Bronchus fibroblast of lung (primary cell): ENCODE measurements at places on chromosomes 2 and 18. TPM values are rescaled to one million over a fixed set of nuclear protein-coding genes. Genes with fewer than 3 reads are reported as not detected.

Gene MALL
- 6.7 and 9.8 TPM in 2 replicates for total RNA-seq

Gene SPEG
- 13.2 and 14.0 TPM in 2 replicates for total RNA-seq

Gene ZNF2
- 2.5 and 2.7 TPM in 2 replicates for total RNA-seq

Gene CCDC150
- total RNA-seq: 1.6 and 4.4 TPM in 2 replicates

Gene NEB
- under 0.01 and 0.17 TPM in 2 replicates for total RNA-seq

Gene TM4SF20
- not detected in 2 replicates for total RNA-seq

Gene WNT10A
- not detected in 2 replicates for total RNA-seq

Gene LDLRAD4
- not detected in 2 replicates for total RNA-seq

Gene DOK6
- 0.15 and 0.17 TPM in 2 replicates for total RNA-seq

Gene ASB18
- total RNA-seq: not detected in 2 replicates

Gene OTOS
- not detected in 2 replicates for total RNA-seq

Gene SLC9A4
- total RNA-seq: not detected in 2 replicates

Gene KCNK3
- total RNA-seq: not detected in 2 replicates

Gene PRKRA
- total RNA-seq: 47.4 and 55.0 TPM in 2 replicates

Gene KANSL3
- total RNA-seq: 20.2 and 20.7 TPM in 2 replicates

Gene WDR43
- total RNA-seq: 35.5 and 39.4 TPM in 2 replicates

Gene SLC40A1
- total RNA-seq: 1.7 and 2.1 TPM in 2 replicates

Gene ATP5MC3
- 140 and 161 TPM in 2 replicates for total RNA-seq

Gene SCN7A
- total RNA-seq: 0.74 and 0.84 TPM in 2 replicates

Gene ASXL3
- 0.34 and 0.45 TPM in 2 replicates for total RNA-seq

Gene BOK
- total RNA-seq: 29.7 and 36.5 TPM in 2 replicates

Gene MC4R
- 0.15 TPM in 1 of 2 replicates, not detected in the other for total RNA-seq

Gene MIB1
- total RNA-seq: 13.8 and 17.7 TPM in 2 replicates

Gene UPP2
- not detected in 2 replicates for total RNA-seq

Gene CCDC85A
- total RNA-seq: 0.15 and 0.34 TPM in 2 replicates

Gene LYG2
- total RNA-seq: not detected in 2 replicates

Gene SERPINB2
- total RNA-seq: 3.5 and 5.2 TPM in 2 replicates

Gene L3MBTL4
- total RNA-seq: under 0.01 TPM in 2 replicates

Gene TRMT61B
- 7.6 and 11.1 TPM in 2 replicates for total RNA-seq

Gene LIPG
- 10.8 and 13.7 TPM in 2 replicates for total RNA-seq

Gene KIF5C
- total RNA-seq: 0.45 and 0.50 TPM in 2 replicates

Gene ONECUT2
- under 0.01 TPM in 2 replicates for total RNA-seq

Gene C1QL2
- not detected in 2 replicates for total RNA-seq
